ENCODE measurements at places on chromosomes 7 and 10.

- DNase-seq, result peak; percentile 75
These were observed 73.9 kb downstream of the CXCL12 start for GRCh38 chr10:44310762-44311562.

GRCh38 chr7:90593205-90593604, 2.9 kb upstream of the CDK14 start:
- DNase-seq, result no peak

- no peak for DNase-seq
These were observed 367 bp upstream of the AVL9 start for GRCh38 chr7:32494946-32495297.

DNA sequence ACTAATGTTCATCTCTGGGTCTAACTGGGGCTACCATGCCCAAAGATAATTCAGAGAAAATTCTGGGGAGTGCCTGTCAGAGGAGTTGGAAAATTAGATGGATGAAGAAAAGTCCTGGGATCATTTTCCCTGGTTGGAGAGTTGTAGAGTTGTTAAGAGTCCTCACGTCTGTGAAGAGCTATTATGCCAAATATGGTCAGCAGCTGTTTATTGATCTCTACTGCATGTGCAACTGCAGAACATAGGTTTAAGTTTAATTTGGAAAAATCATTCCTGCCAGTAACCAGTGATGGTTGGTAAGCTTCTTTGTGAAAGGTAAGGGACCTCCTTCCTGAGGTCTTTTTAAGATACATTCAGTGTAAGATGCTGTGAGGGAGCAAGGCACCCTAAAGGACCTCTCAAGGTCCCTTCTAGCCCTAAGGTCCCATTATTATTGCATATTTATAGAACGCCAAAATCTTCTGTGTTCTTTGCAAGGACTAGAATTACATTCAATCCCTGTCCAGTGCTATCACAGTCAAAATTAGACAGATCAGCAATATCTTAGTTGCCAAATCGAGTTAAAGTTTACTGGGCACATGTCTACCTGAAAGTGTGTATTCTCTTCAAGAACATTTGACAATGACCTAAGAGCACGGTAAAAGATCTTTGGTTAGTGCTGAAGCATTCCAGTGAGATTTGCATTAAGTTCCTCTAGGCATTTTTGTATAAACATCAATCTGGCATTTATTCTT, 62.7 kb downstream of the VTI1A start:
- no peak for DNase-seq

GRCh38 chr10:72638586-72639440, 12.9 kb upstream of the MICU1 start:
- peak; percentile 37 for DNase-seq

DNA sequence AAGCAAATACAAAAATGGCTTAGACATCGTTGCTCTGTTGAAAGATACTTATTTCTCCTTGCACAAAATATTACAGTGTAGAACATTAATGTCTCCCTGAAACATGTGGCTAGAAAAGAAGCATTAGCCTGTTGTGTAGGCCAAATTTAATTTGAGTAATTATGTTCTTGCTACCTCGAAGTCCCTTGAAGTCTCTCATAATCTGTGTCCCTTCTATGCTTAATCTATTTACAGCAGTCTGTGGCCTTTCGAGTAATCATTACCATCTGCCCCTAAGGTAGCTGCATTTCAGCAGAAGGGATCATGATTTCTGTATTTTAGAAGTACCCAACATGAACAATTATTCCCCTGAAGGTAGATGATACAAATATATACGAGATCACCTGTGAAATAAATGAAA, 615.2 kb downstream of the GRM8 start:
- no peak for DNase-seq

- no peak for DNase-seq
These were observed 271.7 kb upstream of the MKLN1 start for GRCh38 chr7:131056007-131056406.

- DNase-seq, result no peak
These were observed 114.1 kb upstream of the CELF2 start for GRCh38 chr10:10903620-10904019.

GRCh38 chr7:37097983-37098382, 350.7 kb downstream of the ELMO1 start:
- DNase-seq, result no peak

DNA sequence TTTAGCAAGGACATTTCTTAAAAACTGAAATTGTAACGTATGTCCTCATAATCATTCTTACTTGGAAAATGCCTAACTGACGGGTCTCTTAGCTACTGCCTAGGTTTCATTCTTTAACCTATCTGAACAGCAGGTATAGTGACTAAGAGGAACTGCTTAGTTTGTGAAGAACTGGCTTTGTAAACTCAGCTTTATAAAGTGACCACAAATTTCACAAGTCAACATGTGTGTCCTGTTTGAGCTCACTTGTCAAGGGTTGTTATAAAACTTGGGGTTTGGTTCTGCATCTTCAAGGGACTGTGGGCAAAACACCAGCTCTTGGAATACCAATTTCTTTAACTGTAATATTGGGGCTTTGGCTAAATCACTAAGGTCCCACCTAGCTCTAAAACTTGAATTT, 32.2 kb downstream of the MRPS33 start:
- DNase-seq, result no peak

GRCh38 chr7:151315038-151315655, 26.5 kb upstream of the NUB1 start:
- DNase-seq, result peak; percentile 37

DNA sequence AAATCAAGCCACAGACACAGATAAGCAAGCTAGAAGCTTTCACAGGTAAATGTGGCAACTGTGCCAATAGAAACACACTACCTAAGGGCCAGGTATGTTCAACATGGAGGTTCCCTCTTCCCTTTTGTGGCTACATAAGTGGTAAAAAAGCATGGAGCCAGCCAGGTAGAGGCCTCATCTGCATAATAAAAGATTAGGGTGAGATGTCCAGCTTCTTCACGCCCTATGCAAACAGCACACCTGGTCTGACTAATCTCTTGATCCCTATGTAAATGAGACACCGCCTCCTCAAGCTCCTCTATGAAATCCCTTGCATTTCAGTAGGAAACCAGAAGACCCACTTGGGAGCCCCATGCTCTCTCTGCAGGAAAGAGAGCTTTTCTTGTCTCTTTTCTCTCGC, 282.2 kb downstream of the NEBL start:
- DNase-seq, result no peak

DNA sequence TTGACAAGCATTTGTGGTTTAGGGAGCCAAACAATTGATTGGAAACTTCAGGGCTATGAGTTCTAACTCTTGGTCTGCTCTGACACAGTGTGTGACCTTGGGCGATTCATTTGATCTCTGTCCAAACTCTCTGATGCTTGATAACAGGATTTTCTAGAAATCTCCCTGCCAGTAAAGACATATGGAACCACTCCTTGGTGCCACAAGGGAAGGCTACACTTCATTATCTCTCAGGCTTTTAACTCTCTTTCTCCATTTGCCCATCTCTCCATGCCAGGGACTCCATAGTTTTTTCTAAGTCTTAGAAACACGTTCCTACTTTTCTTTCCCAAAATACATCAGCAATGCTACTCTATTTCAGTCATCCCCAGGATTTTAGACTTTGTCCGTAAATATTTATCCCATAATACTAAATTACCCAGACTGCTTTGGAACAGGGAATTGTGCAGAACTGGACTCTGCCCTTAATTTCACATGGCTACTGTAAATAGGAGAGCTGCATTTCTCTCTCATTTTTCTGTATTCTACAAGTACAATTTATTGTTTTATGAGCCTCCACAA, 488.2 kb downstream of the SUGCT start:
- no peak for DNase-seq

- DNase-seq, result no peak
These were observed 277.0 kb downstream of the CRPPA start for GRCh38 chr7:16144361-16144760.

DNA sequence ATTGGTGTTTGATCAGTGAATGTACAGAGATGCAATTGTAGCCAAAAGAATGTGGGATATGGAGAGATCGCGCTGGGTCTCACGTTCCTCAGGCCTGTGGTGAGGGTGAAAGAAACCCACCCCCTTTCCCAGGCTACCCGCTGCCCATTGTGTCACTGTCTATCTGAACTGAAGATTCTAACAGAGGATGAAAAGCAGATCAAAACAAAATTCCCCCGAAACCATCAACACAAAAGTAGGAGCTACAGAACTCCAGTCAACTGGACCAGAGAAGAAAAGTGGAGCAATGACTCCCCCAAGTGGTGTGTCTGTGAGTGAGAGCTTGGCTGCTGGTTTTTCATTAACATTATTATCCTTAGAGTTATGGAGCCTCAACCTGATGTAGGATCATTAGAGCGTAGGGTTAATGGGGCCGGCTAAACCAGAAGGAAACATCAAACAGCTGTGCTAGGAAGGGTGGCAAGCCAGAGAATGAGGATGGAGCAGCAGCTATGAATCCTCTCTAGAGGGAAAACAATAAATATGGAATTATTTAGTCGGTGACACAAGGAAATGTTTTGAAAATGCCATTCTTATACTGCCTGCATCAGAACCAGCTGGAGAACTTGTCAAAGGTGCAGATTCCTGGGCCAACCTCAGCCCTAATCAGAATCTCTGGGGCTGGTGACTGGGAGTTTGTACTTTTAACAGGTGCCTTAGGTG, 38.3 kb downstream of the AKR1B1 start:
- peak; percentile 13 for DNase-seq

GRCh38 chr10:97365761-97366351, 31.3 kb upstream of the FRAT2 start:
- no peak for DNase-seq

DNA sequence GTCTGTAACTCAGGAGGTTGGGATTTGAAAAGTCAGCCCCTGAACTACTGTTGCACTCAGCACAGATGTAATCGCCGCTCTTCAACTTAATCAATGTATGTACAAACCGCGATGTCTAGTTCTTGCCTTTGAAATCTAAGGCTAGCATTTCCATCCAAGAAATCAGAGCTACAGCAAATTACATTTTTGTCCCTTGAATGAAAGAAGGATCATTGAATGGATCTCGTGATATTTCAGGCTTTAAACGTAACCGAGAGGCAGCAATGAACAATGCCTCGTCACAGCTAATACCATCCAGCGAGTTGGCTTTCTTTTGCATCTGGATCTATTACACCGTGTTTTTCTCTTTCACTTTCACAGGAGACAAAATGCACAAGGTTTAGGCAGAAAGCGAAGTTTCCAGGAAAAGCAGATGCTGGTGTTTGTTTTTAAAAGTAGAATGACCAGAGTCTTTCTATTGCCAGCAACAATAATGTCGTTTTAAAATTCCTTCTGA, 5.5 kb downstream of the SKIDA1 start:
- DNase-seq, result peak; percentile 24

DNA sequence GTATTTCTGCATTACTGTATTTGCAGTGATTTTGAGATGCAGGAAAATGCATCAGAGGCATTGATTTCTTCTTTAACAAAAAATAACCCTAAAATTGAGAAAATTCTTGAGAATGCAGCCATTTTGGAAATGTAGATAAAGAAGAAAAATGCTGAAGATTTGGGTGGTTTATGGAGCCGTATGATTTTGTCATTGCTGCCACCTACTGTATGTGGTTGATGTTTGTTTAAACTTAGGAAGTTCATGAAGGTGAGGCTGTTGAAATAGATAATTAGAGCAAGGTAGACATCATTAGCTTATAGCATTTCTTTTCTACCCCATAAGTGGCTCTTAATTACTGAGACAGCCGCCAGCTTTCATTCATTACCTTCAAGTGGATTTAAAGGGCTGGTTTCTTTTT, 92.1 kb upstream of the SAMD8 start:
- peak; percentile 8 for DNase-seq

GRCh38 chr10:102413053-102413705, 5.4 kb downstream of the PSD start:
- peak; percentile 54 for DNase-seq

GRCh38 chr10:59954296-59954695, 47.9 kb upstream of the CCDC6 start:
- no peak for DNase-seq

GRCh38 chr10:89942217-89942616, 240.8 kb downstream of the KIF20B start:
- DNase-seq, result no peak

DNA sequence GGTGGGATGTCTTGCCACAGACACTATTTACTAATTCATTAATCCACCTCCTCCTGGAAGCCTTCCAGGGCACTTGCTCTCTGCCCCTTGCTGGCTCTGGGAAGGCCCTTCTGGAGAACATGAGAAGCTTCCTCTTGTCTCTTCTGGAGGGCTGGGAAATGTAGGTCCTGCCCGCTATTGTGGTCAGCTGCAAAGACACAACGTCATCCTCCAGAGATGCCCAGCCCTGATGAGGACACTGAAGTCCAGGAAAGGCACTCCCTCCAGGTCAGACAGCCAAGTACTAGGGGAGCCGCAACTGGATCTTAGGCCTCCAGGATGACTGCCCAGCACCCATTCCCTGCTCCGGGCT, 9.6 kb upstream of the TACR2 start:
- DNase-seq, result no peak

GRCh38 chr10:49410365-49411074, 14.6 kb upstream of the DRGX start:
- no peak for DNase-seq

GRCh38 chr10:78337016-78337415, 303.4 kb downstream of the RPS24 start:
- DNase-seq, result no peak

DNA sequence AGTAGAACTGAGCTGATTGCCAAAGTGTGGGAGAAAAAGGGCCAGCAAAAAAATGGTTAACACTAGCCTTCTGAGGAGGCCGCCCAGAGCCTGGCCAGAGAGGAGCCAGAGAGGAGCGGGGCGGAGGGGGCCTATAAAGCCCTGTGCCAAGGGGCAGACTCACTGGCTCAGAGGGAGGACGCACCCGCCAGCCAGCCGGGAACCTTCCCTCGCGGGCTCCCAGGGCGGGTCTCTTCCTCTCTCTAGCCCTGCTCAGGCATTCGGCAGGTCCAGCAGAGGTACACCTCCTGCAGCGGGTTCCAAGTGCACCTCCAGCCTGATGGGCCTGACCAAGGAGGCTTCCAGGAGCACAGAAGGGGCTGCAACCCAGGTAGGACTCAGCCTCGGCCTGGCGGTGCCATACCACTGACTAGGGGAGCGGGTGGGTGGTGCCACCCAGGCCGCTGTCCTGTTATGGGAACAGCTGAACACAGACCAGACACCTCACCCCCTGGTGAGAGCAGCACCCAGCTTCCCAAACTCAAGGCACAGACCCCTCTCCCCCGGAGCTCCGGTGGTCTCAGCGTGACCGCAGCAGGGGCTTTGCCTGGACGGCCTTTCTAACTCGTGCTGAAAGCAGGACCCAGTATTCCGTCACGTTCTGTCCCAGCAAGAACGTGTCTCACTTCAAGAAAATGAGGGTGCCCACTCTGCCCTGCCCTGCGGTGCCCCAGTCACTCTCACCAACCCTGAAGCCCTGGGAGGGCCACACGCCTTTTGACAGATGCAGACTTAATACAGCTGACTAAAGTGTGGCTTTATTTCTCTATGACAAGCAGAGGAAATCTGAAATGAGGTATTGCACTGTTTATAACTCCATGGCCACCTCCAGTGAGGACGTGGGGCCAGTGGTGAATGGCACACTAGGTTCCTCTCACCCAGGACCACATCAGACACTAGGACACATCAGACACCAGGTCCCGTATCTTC, at the start of gene GPER1:
TSS of gene GPER1 (plus strand) at position 162 of the 969 bp plus-strand sequence. CDS start 3,616 bp downstream, outside the sequence.
- DNase-seq, result no peak

GRCh38 chr10:110539091-110539490, 28.4 kb upstream of the SMC3 start:
- no peak for DNase-seq

All from NCI-H774 (cell line).